ENCODE measurements at places on chromosomes 2 and 18.

DNA sequence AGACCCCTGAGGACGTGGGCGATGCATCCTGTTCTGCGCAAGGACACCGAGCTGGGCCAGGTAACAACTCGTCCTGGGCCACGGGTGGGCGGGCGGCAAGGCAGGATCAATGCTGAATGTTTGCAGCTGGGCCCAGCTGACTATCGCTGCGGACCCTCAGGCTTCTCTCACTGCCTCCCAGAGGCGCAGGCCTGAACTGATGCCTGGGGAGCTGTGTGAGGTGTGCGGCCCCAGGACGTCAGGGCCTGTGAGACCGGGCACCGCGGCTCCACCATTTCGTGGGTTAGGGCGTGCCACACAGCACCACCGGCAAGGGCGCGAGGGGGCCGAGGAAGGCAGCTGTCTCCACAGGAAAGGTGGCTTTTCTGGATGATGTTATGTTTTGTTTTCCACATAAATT, 307.4 kb downstream of the NDUFA10 start:
- no peak for DNase-seq

GRCh38 chr2:120318626-120319025, 27.3 kb upstream of the INHBB start:
- no peak for DNase-seq

- DNase-seq: no peak
These were observed 484.8 kb upstream of the UBE2E3 start for GRCh38 chr2:180495606-180496005.

DNA sequence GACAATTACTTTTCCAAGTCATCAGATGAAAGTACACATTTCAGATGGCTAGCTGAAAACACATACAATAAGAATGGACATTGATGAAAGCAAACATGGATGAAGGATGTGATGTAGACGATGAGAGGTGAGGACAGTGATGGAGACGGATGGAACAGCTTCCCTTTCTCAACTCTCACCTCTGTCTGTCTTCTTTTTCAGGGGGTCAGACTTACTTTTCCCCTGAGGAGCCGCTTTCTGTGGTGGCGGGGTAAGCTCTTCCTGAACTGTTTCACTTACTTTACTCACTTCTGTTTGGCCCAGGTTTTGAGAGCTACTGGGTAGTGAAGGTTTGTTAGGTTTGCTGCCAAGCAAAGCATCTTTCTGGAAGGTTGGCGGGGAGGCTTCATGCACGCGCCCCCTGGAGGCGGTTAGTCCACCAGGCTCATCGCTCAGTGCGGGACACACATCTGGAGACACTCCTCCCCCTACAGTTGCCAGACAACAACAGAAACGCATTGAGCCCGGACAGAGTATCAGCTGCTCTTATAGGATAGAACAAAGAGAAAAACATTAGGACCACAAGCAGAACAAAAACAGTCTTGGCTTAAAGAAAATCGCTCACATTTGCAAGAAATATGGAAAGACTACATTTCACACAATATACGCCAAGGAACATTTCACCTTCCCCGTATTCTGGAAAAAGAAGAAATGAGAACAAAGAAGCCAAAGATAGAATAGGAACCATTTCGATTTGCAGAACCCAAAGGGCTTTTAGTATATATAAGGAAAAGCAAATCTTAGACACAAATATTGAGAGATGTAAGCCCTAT, 90.5 kb downstream of the MYOM1 start:
- DNase-seq: peak; percentile 82

DNA sequence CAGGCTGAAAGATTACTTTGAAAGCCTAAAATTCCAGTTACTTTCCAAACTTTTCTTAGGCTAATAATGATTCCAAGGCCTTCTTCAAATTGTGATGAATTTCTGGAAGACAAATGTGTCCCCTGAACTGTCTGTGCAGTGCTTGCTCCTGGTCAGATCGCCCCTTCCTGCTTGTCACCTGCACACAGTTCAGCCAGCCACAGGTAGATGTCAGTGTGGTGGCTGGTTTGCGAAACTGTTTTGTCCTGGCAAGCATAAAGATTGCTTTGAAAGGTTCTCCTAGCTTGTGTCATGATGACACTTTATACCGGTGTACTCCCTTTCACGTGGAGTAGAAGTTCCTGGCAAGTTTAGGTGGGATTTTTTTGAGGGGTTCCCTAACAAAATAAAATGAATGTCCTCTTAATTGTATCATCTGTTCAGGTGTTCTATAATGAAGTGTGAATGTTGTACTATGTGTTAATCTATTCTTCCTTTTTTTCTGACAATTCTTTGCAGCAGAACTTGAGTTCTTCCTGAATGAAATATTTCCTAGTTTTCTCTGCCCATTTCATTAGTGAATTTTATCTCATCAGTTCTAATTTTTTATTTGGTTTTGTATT, 298.8 kb downstream of the ZNF407 start:
- DNase-seq: peak; percentile 62

GRCh38 chr2:187826023-187826422, 271.8 kb upstream of the TFPI start:
- no peak for DNase-seq

DNA sequence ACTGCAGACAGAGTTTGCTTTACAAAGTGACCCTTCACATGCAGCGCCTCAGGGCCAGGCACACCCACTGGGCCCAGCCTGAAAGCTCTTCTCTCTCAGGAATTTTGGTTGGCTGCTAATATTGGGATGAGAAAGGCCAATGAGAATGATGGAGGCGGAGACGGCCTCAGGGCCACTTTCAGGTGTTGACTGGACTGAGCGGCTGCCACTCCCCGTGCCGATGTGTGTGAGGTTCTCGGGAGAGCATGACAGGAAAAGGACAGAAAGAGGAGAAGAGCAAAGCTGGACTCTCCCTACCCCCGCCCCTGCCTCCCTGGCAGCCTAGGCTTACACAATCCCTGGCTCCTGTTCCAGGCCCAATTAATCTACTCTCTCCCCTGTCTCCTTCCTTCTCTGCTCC, 155.7 kb downstream of the CELF4 start:
- DNase-seq: no peak

DNA sequence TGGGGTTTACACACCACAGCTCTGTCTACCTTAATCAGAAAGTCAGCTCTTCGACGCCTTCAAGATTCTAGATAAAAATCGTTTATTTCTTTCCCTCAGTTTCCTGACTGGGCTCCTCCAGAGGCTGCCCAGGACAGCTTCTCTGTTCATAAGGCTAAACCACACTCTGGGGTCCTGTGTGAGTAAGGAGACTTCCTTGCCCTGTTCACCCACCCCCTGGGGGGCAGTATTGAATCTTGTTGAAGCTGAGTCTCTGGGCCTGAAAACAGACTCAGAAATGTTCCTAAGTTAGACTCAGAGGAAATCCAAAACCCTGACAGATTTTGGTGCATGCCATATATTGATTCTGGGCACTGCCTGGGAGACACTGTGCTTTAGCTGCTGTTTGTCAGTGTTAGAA, 43.0 kb downstream of the G6PC2 start:
- no peak for DNase-seq

DNA sequence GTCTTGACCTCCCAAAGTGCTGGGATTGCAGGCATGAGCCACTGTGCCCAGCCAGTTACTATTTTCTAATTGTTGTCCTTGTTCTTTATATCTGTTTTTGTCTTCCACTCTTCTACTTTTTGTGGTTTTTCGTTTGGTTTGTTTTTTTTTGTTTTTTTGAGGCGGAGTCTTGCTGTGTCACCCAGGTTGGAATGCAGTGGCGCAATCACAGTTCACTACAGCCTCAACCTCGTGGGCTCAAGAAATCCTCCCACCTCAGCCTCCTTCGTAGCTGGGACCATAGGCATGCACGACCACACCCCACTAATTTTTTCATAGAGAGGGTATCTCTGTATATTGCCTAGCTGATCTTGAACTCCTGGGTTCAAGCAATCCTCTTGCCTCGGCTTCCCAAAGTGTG, 100.7 kb downstream of the EHBP1 start:
- no peak for DNase-seq

GRCh38 chr2:13106302-13106701, 389.6 kb downstream of the TRIB2 start:
- DNase-seq: no peak

DNA sequence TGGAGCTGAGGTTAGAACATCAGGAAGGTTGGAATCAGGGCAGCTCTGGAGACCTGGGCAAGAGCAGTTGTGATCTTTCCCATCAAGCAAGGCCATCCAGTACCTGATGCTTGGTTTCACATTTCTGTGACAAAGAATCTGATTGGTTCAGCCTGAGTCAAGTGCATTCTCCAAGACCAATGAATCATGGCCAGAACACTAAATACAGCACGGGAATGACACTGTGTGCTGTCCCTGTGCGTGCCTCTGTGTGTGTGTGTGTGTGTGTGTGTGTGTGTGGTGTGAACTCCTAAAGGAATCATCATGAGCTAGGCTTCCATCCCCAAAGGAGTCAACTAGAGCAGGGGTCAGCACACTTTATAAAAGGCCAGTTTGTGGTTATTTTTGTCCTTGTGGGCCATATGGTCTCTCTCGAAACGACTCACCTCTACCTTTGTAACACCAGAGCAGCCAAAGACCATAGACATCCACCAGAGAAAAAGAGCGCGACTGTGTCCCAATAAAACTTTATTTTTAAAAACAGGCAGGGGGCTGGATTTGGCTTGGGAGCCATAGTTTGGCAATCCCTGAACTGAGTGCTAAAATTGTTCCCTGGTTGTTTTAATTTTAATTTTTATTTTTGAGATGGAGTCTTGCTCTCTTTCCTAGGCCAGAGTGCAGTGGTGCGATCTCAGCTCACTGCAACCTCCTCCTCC, 99.7 kb downstream of the INHBB start:
- DNase-seq: peak; percentile 77

GRCh38 chr2:228180181-228181097, 1.0 kb downstream of the SPHKAP start:
- DNase-seq: no peak

- no peak for DNase-seq
These were observed 109.9 kb downstream of the GAREM1 start for GRCh38 chr18:32360682-32361345.

- no peak for DNase-seq
These were observed 21.6 kb upstream of the OTX1 start for GRCh38 chr2:63029058-63029457.

- DNase-seq: no peak
These were observed 113.9 kb downstream of the HNMT start for GRCh38 chr2:138078153-138078552.

DNA sequence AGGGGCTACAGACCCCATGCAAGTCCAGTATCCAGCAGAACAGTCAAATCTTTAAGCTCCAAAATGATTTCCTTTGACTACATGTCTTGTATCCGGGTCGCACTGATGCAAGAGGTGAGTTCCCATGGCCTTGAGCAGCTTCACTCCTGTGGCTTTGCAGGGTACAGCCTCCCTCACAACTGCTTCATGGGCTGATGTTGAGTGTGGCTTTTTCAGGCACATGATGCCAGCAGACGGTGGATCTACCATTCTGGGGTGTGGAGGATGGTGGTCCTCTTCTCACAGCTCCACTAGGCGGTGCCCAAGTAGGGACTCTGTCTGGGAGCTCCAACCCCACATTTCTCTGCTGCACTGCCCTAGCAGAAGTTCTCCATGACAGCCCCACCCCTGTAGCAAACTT, 208.4 kb downstream of the INSIG2 start:
- DNase-seq: no peak

- DNase-seq: no peak
These were observed 6.6 kb downstream of the FZD7 start for GRCh38 chr2:202040079-202040844.

- DNase-seq: no peak
These were observed 40.0 kb downstream of the ST8SIA5 start for GRCh38 chr18:46716827-46717226.

- no peak for DNase-seq
These were observed 17.4 kb upstream of the NEMP2 start for GRCh38 chr2:190551928-190552327.

- DNase-seq: no peak
These were observed 187.6 kb downstream of the ZNF521 start for GRCh38 chr18:25164211-25164847.

GRCh38 chr2:29267720-29268119, 152.5 kb downstream of the CLIP4 start:
- no peak for DNase-seq

- DNase-seq: no peak
These were observed 15.1 kb upstream of the MEP1B start for GRCh38 chr18:32174719-32175118.

GRCh38 chr18:48977914-48978313, 27.1 kb upstream of the SMAD7 start:
- no peak for DNase-seq

- no peak for DNase-seq
These were observed 653 bp downstream of the MRPS9 start for GRCh38 chr2:105038383-105039061.

GRCh38 chr2:216339456-216340279, 32.6 kb downstream of the MARCHF4 start:
- no peak for DNase-seq

- no peak for DNase-seq
These were observed 131.3 kb upstream of the UNC80 start for GRCh38 chr2:209640358-209640757.

DNA sequence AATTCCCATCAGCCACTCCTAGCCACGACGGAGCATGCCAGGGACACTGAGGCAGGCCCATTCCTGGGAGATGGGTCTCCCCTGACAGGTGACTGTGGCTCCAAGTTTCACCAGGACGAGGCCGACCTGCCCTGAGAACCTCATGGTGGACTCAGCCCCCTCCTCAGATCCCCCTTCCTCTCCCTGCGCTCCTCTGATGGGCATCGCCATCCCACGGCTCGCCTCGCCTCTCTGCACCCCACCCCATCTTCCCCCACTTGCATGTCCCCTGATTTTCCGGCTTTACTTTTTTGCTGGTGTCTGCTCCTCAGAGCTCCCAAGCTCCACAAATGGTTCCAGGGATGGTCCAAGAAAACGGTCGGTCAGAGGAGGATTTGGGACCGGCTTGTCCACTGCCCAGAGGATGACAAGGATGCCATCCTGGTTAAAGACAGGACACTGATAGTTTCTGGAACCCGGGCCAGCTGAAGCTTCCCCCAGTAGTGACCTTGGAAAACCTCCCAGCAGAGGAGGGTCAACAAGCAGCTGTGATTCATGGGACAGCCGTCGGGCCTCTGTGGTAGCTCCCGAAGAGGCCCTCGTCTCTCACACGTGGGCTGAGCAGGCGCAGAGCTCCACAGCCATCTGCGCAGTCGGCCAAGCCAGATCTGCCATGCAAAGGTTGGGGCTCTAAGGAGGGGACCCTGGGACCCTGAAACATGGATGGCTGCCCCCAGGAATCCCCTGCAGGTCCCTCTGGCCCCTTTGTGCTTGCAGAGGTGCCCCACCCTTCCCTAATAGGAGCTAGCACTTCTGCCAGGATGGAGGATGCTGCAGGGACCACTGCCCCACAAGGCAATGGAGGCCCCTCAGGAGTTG, 87.8 kb upstream of the SLC66A3 start:
- DNase-seq: no peak

DNA sequence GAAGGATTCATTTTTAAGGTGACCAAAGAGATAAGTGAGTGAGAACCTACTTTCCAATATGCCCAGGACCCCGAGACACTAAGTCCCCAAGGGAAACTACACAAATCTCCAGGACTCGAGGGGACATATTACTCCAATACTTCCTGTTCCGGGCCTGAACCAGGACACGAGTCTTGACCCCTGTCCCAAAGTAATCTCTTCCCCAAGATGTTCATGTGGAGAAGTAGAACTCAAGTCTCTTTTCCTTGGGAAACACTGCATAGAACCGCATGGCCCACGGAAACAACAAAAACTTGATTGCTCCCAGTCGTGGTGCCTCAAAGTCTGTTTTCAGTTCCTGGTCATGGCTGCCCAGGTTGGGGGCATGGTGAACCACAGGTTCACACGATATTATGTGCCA, 87.2 kb upstream of the ZEB2 start:
- DNase-seq: no peak

Data from HepG2 (cell line).